Naive thymus-derived CD4-positive, alpha-beta T cell (primary cell): ENCODE measurements at places on chromosomes 6 and 20. TPM values are rescaled to one million over a fixed set of nuclear protein-coding genes. Genes with fewer than 3 reads are reported as not detected.

GRCh38 chr6:1381481-1382330 is 7.7 kb upstream of the FOXF2 start:
- peaks cover 20% of the 10 kb centered on the region for H3K27me3 ChIP-seq
- H3K36me3 ChIP-seq = no peaks in the 10 kb centered on the region
- no peak overlapping the region for H3K27ac ChIP-seq
- no peak overlapping the region for H3K4me3 ChIP-seq
- H3K4me1 ChIP-seq = peaks cover 16% of the 10 kb centered on the region

DNA sequence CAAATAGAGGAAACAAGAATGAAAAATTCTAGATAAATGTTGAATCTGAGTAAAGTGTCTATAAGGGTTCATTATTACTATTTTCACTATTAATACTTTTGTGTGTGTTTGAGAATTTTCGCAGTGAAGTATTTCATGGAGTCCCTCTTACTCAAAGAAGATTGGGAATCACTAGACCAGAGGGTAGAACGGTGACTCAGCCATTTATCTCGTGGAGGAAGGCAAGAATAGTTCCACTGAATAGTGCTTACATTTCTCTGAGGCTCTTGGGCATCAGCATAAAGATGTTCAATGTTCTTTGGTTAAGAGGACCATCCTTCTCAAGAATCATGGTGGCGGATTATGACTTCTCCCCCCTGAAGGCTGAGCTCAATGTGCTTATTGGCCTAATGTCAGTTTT is 376.7 kb upstream of the ARID1B start:
- no peak overlapping the region for H3K27ac ChIP-seq
- no peak for DNase-seq
- H3K4me3 ChIP-seq = no peak overlapping the region
- no peaks in the 10 kb centered on the region for H3K36me3 ChIP-seq

- no peak overlapping the region for H3K4me3 ChIP-seq
- DNase-seq = no peak
- no peaks in the 10 kb centered on the region for H3K4me1 ChIP-seq
- no peaks in the 10 kb centered on the region for H3K27me3 ChIP-seq
- H3K27ac ChIP-seq = no peak overlapping the region
- no peaks in the 10 kb centered on the region for H3K36me3 ChIP-seq
These were observed 132.4 kb upstream of the MAFB start for GRCh38 chr20:40821429-40821828.

DNA sequence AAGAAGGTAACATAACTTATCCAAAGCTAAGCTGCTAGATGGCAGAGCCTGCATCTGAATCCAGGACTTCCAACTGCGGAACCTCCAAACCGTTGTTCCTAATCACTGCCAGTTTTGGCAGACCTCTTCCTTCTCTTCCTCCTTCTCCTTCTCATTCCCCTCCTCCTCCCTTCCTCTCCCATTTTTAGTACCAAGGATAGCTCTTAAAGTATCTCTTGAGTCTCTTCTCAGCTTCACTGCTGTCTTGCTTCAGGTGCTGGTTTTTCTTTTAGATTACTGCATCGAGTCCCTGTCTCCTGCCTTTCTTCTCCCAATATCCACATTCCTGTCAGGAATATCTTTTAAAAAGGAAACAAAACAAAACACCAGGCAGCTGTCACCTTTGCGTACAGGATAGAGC is 77.1 kb downstream of the CDYL start:
- no peak for DNase-seq
- no peak overlapping the region for H3K4me3 ChIP-seq
- H3K27ac ChIP-seq = no peak overlapping the region
- peaks cover 3% of the 10 kb centered on the region for H3K4me1 ChIP-seq
- H3K27me3 ChIP-seq = no peaks in the 10 kb centered on the region

- no peaks in the 10 kb centered on the region for H3K4me1 ChIP-seq
- no peak overlapping the region for H3K4me3 ChIP-seq
- no peaks in the 10 kb centered on the region for H3K36me3 ChIP-seq
These were observed 100.9 kb downstream of the OPRM1 start for GRCh38 chr6:154139892-154140291.

- peaks cover 8% of the 10 kb centered on the region for H3K4me1 ChIP-seq
- H3K4me3 ChIP-seq = no peak overlapping the region
- no peaks in the 10 kb centered on the region for H3K27me3 ChIP-seq
- H3K36me3 ChIP-seq = peaks cover 14% of the 10 kb centered on the region
These were observed 5.7 kb downstream of the PRR3 start for GRCh38 chr6:30562470-30563425.

Gene SOX18
- not detected for total RNA-seq

Gene FAM83C
- total RNA-seq = not detected

Gene DAAM2
- not detected for total RNA-seq

Gene BPIFB1
- not detected for total RNA-seq

Gene SYNDIG1
- not detected for total RNA-seq

Gene POFUT1
- 15.6 TPM for total RNA-seq

Gene AP5S1
- 14.0 and 15.7 TPM in 2 replicates for total RNA-seq

Gene DYNLT1
- total RNA-seq = 75.9 TPM

Gene HECA
- total RNA-seq = 130 TPM

Gene HCRTR2
- total RNA-seq = not detected
